Activated T-cell treated with anti-CD3 and anti-CD28 coated beads, Interleukin-2, amount 50 U/mL, for 1 hour (primary cell): ENCODE measurements at places on chromosomes 2 and 18.

DNA sequence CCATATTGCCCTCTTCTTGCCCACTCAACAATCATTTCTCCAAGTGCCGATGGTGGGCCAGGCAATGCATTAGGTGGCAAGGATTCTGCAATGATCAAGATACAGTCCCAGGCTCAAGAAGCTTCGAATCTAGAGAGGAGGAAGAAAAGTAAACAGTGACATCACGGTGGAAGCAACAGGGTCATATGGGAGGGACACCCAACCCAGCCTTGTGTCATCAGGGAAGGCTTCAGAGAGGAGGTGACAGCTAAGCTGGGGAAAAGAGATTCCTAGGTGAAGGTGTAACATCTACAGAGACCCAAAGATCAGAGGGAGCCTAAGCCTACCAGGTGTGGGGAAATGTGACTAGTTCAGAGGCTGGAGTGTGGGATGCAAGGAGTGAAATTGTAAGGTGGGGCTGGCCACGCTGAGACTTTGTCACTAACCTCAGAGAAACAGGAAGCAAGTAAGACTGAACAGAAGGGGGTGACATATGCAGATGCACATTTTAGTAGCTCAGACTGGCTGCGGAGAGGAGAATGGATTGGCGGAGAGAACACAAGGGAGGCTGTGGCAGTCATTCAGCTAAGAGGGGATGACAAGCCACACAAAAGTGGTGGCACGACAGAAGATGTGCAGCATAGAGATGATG lies 104.9 kb downstream of the ANKRD44 start:
- peak; percentile 70 for DNase-seq

DNA sequence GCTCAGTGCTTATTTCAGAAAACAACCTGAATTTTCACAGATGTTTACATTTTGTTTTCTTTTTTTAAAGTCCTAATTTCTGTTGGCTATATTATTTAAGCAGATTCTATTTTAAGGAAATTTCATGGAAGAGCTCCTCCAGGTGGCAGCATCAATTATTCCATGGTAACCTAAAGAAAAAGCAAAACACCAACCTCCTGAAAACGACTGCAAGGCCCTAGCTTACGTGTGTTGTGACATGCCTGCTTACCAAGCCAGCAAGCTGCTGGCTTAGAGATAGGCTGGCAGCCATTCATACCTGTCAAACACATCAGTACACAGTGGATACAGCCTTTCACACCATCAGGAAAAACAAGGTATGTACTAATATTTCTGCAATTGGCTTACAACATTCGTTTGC lies 64.9 kb downstream of the LPIN2 start:
- no peak for DNase-seq

GRCh38 chr2:7835693-7836680 lies 845.9 kb upstream of the ID2 start:
- DNase-seq, result no peak

GRCh38 chr2:227183657-227184367 lies 19.4 kb downstream of the COL4A3 start:
- no peak for DNase-seq

- no peak for DNase-seq
These were observed 37.7 kb downstream of the TGFA start for GRCh38 chr2:70515938-70516337.

DNA sequence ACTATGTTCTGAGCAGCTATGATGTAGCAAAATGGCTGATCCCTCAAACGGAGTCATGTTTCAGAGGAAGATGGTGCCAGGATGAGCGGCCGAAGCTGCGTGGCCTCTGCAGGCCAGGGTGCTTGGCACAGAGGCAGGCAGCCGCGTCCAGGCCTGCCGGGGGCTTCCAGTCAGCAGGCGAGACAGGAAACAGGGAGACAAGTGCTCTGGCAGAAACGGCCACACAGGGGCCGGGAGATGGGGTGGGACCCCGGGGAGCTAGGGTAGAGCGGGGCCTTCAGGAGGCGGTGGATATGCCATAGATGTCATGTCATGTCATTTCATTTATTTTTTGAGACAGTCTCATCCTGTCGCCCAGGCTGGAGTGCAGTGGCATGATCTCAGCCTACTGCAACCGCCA lies 50.7 kb downstream of the EIPR1 start:
- no peak for DNase-seq
